ENCODE measurements at places on chromosomes 2 and 18.

GRCh38 chr2:225010804-225011203, 31.5 kb downstream of the DOCK10 start:
- no peak for DNase-seq

GRCh38 chr2:53939656-53940055, 31.1 kb downstream of the PSME4 start:
- DNase-seq = no peak

DNA sequence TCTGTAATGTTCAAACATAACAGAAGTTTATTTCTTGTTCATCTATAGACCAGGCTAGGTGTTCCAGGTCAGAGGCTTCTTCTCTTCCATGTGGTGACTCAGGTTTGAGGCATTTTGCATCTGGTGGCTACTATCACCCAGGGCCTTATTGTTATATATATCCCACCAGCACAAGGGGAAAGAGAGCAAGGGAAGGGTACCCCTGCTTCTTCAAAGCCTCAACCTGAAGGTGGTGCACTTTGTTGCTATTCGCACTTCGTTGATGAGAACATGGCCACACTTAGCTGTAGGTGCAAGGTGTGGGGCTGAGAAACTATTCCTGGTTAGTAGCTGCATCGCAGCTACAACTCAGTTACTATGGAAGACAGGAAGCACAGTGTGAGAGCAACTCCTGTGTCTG, 27.4 kb upstream of the SLC3A1 start:
- no peak for DNase-seq

GRCh38 chr2:148590612-148591011, 53.9 kb upstream of the EPC2 start:
- DNase-seq = no peak

GRCh38 chr2:33497221-33497650, 20.8 kb downstream of the RASGRP3 start:
- DNase-seq = peak; percentile 56

- no peak for DNase-seq
These were observed 28.1 kb downstream of the MLPH start for GRCh38 chr2:237515166-237515565.

DNA sequence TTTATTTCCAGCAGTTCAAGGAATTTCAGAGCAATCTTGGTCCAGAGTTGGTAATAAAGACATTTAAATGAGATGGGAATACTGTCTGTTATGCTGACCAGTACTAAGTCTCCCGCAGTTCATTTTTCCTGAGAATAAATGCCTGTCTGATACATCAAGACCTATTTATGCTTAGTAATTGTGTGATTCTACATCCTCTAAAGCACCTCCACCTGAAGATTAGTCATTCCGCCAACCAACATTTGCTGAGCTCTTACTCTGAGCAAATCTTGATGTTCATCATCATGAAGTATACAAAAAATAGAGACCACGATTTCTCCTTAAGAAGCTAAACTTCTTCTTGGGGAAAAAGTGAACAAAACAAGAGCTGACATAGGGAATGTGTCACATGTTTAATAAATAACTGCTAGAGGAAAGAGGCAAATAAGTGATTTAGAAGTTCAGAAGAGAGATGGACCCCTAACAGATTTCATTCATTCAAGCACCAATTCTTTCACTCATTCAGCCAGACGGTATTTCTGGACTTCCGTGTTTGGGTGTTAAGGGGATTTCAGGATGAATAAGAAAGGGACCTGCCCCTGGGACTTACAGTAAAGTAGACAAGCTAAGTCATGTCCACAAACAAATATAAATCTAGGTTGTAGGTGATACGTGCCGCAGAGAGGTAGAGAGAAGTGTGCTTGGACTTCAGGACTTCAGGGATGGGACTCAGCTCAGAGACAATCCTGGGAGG, 34.2 kb upstream of the PPP4R1 start:
- DNase-seq = no peak

- peak; percentile 39 for DNase-seq
These were observed 61.0 kb upstream of the DTNA start for GRCh38 chr18:34649080-34649479.

DNA sequence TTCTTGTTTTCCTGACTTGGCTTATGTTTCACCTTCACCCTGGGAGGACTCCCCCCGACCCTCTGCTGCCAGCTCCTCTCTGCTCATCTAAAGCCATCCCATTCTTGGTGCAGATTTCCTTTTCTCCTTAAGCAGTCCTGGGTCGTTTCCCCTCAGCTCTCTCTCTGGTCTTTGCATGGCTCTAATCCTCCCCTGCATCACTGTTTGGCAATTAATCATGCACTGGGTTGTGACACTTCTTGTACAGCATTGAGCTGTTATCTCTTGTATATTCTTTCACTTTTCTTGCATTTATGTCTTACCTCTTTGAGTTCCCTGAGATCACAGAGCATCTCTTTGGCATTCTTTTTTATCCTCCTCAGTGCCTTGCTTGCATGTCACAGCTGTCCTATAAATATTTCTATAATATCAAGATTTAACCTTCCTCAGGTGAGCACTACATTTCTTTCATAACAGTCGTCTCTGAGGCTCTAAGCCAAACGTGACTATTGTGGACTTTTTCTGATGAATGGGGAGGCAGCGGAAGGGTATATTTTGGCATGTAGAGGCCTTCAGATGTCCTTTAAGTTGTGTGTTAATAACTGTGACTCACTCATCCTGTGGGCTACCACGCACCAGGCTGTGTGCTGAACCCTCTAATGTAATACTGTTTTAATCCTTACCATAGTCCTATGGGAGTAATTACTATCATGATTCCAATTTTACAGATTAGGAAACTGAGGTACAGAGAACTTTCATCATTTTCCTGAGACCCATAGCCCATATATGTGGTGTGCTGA, 507.5 kb downstream of the SLC4A3 start:
- no peak for DNase-seq

DNA sequence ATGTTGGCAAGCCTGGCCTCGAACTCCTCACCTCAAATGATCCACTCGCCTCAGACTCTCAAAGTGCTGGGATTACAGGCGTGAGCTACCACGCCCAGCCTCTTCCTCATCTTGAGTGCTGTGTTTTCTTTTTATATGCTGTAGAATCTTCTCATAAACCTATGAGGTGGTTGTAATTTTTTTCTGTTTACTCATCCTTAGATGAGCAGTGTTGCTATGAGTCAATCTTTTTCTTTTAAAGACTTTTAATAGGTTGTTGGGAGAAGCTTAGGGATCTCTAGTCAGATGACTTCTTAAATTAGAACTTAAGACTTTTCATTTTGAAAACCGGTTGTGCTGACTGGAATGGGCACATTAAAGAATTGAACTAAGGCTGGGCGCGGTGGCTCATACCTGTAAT, 8.7 kb upstream of the AAK1 start:
- DNase-seq = no peak

- no peak for DNase-seq
These were observed 494.9 kb downstream of the NYAP2 start for GRCh38 chr2:225894236-225894980.

DNA sequence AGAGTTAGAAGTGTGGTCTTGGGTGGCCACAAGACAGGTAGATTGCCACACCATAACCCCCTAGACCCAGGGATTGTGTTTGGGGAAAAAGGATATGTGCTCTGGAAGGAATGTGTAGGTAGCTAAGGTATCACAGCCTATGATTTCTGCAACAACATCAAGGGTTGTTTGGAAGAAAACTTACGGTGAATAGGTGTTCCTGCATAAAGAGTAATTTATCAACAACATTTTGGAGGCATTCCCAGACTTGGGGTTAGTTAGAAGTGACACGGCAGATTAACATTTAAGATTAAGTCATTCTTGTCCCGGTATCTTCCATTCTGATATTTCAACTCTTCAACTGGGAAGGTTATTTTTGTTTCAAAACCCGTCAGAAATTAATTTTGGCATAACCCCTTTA, 65.5 kb downstream of the SPP2 start:
- DNase-seq = no peak

GRCh38 chr2:154173919-154174318, 302.2 kb downstream of the GALNT13 start:
- no peak for DNase-seq

DNA sequence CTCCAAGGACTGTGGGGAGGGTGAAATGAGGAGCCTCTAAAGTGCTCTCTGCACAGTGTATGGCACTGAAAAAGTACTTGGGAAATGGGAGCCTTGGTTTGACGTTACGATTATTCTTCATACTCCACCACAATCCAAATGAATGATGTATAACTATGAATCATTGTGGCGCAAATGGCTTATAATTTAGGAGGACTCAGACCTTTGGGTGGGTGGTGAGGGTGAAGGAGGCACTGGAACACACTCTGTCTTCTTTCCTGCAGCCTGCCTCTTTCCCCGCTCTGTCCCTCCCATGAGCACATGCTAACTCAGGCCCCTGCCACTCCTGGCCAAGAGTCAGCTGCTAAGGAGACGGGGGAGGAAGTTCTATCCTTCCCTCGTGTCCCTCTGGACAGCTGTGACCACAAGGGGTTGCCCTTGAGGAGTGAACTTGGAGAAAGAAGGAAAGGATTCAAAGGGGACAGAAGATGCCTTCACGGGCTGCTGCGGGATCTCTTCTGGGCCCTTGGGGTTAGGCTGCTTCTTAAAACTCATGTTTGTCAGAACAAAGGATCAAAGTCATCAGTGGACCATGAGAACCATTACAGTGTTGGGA, 36.5 kb downstream of the POLR1A start:
- DNase-seq = no peak

- no peak for DNase-seq
These were observed 7.1 kb downstream of the MREG start for GRCh38 chr2:216006164-216006663.

DNA sequence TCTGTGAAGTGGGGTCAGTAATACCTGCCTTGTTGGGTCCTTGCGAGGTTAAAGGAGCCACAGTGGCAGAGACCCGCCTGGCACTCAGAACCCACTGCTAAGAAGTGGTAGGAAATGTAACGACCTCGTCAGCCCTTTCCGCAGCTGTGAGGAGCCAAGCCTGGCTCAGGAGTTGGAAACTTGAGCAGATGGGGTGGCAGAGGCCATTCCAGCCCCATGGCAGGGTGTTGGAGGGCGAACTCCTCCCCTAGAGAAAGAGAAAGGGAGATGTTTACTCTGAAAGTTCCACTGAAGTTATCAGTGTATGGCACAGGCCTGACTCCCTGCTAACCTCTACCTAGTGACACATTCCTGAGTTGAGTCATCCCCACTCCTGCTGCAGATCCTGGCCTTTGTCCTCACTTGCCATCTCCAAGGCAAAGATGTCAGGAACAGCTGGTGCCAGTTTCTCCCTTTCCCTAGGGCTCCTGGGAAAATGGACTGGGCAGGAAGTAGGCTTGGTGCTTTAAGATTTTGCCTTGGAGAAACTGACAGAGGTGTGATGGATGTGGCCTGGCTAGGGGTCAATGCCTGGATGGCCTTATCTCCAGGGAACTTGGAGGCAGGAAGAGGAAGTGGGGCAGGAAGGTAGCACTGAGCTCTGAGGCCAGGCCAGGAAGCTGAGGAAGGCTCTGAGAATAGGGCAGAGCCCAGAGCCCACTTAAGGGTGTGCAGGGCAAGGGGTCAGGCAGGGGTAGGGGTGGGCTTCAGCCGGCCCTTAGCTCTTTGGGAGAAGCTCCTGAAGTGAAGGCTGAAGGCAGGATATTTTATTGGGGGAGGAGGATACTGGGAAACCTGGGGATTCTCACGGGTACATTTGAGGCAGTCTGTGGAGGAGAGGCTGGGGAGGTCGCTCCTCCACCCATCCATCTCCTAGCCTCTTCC, 888 bp downstream of the VAMP5 start:
- peak; percentile 35 for DNase-seq

- no peak for DNase-seq
These were observed 11.5 kb upstream of the CELF4 start for GRCh38 chr18:37577051-37577611.

- DNase-seq = no peak
These were observed 44.5 kb upstream of the MYCN start for GRCh38 chr2:15895615-15896469.

DNA sequence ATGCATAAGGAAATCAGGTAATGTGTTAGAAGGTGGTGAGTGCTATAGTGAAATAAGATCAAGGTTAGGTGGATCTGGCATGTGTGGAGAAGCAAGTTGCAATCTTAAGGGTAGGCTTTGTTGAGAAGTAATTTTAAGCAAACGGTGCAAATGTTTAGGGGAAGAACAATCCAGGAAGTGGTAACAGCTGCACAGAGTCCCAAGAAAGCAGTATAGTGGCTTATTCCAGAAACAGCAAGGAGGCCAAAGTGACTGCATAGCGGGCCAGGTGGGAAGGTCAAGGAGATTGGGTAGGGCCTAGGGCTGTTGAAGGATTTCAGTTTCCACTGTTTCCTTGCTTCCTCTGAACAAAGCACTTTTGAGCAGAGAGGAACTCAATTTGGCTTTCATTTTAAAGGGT, 30.0 kb upstream of the RAB1A start:
- DNase-seq = no peak

GRCh38 chr18:40215979-40216378, 1739.1 kb upstream of the PIK3C3 start:
- DNase-seq = no peak

DNA sequence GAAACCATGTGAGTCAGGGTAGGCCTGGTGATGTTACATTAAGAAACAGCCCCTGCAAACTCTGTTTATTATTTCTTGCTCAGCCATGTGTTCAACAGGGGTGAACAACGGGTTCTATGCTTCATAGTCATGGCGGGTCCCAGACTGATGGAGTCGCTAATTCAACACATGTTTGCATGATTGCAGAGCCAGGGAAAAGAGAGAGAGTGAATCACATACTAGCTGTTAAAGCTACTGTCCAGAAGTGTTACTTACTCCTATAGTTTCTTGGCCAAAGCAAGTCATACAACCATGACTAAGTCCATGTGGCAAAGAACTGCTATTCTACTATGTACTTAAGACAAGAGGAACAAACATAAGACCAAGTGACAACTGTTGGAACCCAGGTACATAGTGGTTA, 241.2 kb upstream of the SKOR2 start:
- no peak for DNase-seq

DNA sequence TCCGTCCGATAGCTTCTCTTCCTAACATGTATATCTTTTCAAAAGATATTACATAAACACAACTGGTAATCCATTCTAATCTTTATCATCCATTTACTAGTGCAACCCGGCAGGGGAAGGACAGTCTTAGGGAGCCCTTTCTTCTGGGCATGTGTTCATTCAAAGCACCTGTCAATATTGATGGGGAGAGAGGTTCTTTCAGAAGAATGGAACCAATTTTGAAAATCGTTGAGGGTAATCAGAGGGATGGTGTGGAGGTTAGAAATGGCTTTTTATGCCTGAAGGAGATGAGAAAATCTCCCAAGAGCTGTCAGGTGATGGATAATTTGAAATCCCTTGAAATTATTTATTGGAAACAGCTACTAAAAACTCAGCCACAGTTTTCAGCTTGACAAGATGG, 561.9 kb upstream of the DCC start:
- DNase-seq = no peak

DNA sequence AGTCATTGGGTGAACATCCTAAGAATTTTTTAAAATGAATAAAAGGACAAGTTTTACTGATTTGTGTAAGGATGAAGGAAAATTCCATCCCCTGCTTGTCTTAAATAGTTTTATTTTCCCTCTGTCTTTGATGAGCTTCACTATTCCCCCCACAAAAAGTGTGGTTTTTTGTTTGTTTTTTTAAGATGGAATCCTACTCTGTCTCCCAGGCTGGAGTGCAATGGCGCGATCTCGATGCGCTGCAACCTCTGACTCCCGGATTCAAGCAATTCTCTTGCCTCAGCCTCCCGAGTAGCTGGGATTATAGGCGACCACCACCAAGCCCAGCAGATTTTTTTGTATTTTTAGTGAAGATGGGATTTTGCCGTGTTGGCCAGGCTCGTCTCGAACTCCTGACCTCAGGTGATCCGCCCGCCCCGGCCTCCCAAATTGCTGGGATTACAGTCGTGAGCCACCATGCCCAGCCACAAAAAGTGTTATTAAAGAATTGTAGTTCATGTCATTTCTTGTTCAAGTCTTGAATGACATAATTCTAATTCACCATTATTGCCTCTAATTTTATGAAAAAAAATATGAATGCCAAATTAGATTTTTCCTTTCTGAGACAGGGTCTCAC, 91.7 kb downstream of the AGPS start:
- DNase-seq = no peak

Measured in HL-60 (cell line).